ENCODE measurements at places on chromosomes 2 and 18.

GRCh38 chr2:230296917-230297316, 30.1 kb upstream of the SP140L start:
- no peak for DNase-seq

DNA sequence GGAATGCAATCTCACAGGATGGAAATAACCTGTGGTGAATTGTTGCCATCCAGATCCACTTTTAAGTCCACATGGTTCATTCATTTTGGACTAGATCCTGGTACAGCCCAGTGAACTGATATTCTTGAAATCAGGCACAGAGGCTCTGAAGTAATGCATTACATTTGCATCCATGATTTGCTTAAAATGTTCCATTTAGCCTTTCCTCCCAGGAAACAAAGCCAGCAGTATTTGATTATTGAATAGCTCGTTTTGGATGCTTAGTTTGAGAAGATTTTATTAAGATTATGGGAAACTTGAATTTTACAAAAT, 995.8 kb upstream of the CDH2 start:
- DNase-seq: no peak

DNA sequence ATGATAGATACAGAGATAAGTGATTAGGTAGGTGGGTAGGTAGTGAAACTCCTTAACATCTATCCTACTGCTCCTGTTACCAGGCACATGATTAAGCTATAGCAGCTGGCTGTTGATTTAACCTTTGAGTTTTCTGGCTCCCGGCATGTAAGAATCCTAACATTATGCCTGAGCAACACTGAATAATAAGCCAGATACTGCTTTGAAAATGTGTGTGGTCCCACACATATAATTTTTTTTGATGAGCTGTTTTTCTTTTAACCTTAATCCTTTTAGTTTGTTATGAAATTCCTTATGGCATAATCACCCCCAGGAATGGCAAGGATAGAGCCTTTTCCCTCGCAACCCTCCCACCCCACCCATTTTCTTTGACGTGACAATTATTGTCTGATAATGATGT, 104.2 kb upstream of the NEUROD1 start:
- peak; percentile 42 for DNase-seq

- DNase-seq: no peak
Measured at GRCh38 chr18:79580498-79581171, 99.0 kb upstream of the CTDP1 start.
